ENCODE measurements at places on chromosomes 3 and 15.
A peak's percentile ranks its signal among the peaks of the same experiment; 100 is the strongest.

DNA sequence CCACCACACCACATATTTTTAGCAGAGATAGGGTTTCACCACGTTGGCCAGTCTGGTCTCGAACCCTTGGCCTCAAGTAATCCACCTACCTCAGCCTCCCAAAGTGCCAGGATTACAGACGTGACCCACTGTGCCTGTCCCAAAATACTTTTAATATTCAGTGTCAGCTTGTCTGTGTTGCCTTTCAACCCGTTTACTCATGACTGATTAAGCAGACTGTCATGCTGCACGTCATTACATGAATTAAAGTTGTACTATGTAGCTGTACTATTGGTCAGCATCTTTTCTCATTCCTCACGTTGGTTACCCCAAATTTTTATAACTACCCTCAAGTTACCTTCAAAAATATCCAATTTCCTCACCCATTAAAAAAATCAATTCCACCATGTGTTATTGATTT lies 48.7 kb upstream of the GADL1 start:
- DNase-seq: no peak

GRCh38 chr3:99950921-99951320 lies 133.3 kb downstream of the CMSS1 start:
- no peak for DNase-seq

GRCh38 chr3:89685731-89686130 lies 578.3 kb downstream of the EPHA3 start:
- peak; percentile 88 for DNase-seq

DNA sequence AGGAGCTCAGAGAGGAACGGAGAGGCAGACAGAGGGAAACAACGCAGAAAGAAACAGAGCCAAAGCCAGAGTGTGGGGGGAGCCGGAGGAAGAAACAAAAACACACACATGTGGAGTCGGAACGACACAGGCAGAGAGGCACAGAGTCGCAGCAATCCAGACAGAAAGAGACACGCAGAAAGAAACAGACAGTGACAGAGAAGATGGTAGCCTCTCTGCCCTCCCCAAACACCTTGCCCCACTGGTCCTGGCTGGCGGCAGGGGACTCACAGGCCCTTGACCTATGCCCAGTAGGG lies 1.7 kb downstream of the NCKIPSD start:
- no peak for DNase-seq

DNA sequence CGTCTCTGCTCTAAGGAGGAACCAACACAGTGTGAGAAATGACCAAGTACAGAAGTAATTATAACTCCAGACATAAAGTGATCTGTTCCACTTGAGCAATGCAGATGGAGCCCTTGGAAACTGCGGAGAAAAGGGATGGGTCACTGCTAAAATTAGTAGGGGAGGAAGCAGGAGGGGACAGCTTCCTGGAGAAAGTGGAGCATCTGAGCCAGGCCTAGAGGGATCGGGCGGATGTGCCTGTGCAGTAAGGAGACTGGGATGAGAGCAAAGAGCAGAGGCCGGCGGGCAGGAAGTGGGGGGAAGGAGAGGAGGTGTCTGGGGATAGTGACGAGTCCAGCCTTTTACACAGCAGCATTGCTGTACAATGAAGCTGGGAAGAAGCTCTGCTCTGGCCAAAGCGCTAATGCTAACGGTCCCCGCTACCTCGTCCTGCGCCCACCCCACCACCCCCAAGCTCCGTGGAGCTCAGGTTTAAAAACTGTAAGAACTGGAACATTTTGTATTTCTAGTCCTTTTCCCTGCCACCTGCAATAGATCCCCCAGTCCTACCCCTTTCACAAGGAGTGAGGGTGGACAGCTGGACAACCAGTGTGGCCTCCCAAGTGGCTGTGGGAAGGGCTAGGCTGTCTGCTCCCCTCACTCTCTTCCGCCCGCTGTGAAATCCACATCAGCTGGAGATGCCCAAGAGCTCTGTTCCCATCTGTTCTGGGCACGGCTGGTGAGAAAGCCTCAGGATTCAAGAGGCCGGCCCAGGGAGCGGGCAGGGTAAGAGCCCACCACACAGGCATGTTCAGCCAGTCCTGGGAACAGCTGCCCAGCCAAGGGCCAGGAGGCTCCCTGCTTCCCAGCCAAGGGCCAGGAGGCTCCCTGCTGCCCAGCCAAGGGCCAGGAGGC lies 53.0 kb upstream of the HES1 start:
- DNase-seq: peak; percentile 44

DNA sequence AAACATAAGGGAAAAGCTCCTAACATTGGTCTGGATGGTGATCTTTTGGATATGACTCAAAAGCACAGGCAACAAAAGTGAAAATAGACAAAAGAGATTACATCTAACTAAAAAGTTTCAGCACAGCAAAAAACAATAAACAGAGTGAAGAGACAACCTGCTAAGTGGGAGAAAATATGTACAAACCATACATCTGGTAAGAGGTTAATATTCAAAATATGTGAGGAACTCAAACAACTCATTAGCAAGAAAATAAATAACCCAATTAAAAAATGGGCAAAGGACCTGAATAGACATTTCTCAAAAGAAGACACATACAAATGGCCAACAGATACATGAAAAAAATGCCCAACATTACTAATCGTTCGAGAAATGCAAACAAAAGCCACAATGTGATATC lies 19.0 kb upstream of the NR1I2 start:
- DNase-seq: no peak

All from DMS 273 treated with DMSO at 0.1 percent for 48 hours (cell line).